Stimulated activated CD4-positive, alpha-beta T cell treated with anti-CD3 and anti-CD28 coated beads, TNF-alpha, amount 100 ng/mL, for 4 hours (primary cell): ENCODE measurements at places on chromosomes 3 and 15.

GRCh38 chr3:99248130-99248529, 346.6 kb upstream of the DCBLD2 start:
- DNase-seq, result no peak

DNA sequence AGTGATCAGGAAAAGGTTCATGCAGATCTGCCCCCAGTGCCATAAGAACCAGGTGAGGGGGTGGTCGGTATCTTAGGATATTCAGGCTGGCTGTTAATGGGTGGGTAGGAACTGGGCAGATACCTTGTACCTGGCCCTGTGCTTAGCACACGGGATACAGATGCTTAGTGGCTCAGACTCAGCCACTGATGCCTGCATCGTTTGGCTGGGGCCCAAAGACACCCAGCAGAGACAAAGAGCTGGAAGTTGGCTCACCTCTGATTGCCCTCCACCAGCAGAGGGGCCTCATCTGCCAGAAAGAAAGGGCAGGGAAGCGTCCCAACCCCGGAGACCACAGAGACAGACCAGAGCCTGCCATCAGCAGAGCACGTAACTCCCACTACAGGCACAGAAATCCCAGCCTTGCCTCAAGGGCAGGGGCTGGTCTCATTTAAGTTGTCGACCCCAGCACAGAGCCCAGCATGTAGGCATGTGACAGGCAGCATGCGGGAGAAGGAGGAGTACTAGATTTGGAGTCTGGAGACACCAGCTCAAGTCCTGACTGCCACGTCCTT, 64.1 kb upstream of the SLC6A1 start:
- DNase-seq, result no peak

- DNase-seq, result no peak
Observed at GRCh38 chr3:115164374-115165221, 17.5 kb upstream of the ZBTB20 start.

DNA sequence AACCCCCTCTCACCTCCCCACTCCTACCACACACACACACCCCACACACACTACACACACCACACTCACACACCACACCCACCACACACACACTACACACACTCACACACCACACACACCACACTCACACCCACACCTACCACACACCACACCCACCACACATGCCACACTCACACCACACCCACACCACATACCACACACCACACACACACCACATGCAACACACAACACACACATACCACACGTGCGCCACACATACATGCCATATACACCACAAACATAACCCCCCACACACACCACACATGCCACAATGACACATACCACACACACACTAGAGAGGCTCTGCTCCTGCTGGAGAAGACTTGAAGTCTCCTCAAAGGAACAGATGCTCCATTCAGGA, 5.9 kb upstream of the ITPKA start:
- DNase-seq, result no peak

DNA sequence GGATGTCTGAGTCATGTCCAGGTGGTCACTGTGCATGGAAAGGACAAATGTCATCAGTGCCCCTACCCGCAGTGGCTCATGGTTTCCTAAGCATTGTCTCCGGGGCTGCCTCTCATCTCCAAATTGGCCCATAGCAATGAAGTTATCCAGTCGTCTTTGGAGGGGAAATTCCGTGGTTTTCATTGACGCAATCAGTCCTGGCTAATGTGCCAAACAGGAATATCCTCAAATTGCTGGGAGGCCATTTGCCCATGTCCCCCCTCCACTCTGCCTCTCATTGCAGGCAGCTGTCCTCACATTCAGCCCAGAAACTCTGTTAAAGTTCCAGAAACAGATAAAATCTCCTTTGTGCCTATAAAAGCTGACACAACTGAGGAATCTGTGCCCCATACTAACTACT, 81.6 kb downstream of the MCTP2 start:
- DNase-seq, result no peak

GRCh38 chr3:12399226-12399625, 85.1 kb upstream of the TSEN2 start:
- no peak for DNase-seq

GRCh38 chr3:126287536-126288241, 69.5 kb downstream of the KLF15 start:
- no peak for DNase-seq

DNA sequence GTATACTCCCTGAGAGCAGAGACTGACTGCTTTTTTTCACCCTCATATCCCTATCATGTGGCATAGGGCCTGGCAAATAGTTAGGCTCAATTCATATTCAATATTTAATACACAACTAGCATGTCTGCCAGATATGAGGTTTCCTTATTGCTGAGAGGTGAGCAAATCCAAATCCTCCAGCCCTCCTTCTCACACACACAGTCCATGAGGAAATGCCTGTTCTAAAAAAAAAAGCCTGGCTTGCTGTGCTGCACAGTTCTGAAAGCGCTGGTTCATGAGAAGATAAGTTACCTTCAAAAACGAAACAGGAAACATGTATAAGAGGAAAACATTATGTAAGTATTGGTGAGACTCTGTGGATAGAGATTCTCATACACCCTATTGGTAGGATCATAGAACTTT, 15.5 kb upstream of the ACAP2 start:
- no peak for DNase-seq

DNA sequence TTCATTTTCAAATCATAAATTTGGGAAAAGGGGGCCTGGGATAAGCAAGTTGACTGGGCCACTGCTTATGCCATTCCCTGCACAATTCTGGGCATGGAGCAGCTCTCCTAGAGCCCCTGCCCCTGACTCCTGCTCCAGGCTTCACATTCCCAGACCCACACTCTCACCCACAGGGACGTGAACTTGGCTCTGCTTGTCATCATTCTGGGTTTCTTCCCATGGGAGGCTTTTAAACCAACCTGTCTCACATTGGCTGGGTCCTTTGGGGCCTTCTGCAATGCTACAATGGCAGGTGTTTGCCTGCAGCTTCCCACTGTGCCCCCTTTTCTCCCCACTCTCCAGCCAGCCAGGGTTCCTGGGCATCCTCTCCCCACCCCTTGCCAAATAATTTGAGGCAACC, 49.1 kb downstream of the CYP19A1 start:
- DNase-seq, result no peak
